ENCODE measurements at places on chromosomes 6 and 20.

DNA sequence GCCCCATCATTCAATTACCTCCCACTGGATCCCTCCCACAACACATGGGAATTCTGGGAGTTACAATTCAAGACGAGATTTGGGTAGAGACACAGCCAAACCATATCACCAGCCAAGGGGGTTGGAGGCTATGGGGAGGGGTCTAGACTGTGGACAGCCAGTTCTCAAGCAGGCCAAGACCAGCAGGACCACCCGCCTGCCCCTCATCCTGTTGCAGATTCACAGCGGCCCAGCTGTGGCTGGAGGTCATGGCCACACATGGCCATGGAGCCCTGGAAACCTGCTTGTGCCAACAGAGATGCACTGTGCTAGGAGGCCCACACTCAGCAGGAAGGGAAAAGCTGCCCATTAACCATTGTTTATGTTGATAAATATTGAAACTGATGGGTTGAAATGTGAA, 240.5 kb downstream of the TTLL2 start:
- DNase-seq = no peak

DNA sequence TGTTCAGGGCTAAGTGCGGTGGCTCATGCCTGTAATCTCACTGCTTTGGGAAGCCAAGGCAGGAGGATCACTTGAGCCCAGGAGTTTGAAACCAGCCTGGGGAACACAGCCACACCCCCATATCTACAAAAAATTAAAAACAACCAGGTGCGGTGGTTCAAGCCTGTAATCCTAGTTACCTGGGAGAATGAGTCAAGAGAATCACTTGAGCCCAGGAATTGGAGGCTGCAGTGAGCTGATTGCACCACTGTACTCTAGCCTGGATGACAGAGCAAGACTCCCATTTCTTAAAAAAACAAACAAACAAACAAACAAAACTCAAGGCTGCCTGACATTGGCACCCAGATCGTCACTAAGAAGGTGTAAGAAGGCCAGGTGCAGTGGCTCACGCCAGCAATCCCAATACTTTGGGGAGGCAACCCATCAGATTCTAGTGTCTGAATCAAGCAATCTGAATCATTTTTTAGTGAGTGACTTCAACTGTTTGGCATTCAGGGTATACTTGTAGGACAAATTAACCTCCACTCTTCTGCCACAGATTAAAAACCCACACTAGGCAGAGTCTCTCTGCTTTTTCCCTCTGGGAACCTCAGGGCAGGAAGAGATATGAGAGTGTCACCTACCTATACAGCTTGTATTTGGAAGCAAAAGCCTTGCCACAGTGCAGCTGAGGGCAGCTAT, 6.1 kb downstream of the PLAGL2 start:
- DNase-seq = peak; percentile 26

DNA sequence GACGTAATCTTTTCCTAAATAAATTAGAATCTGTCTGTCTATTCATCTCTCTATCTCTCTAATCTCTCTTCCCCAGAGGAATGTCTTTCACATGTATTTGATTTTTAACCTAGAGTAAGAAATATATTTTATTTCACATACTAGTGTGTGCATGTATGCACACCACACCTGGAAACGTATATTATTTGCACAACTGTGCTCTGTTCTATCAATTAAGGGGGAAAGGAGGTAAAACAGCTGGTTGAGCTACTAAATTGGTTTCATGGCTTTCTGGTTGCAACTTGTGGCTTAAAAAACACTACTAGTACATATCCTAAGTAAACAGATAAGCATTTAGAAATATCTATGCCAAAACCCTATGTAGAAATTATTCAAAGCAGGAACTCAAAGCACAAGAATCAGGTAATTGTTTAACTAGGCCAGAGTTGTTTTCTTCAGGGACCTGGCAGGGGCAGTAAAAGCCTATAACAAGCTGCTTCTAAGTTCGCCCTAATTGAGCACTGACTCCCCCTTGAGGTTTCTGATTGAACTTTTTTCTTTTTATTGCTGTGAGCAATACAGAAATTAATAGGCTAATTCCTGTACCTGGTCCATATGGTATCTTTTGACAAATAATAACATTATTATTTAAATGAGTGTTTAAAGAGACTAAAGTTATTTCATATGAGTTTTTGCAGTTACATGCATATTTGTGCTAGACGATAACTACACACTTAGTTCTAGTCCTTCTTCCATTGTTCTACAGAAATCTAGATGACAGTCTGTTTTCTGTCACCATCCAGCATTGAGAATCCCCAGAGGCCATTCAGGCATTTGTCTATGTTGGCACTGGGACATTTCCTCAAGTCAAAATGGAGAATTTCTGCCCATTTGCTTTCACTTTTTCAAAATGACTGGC, 88.6 kb downstream of the MCHR2 start:
- peak; percentile 67 for DNase-seq

GRCh38 chr20:60381643-60382400, 423.6 kb downstream of the CDH26 start:
- no peak for DNase-seq

- DNase-seq = no peak
These were observed 35.3 kb downstream of the DSTN start for GRCh38 chr20:17605131-17605660.

GRCh38 chr6:35318196-35319171, 20.9 kb downstream of the DEF6 start:
- peak; percentile 71 for DNase-seq

GRCh38 chr6:125236536-125237327, 65.0 kb downstream of the HDDC2 start:
- peak; percentile 4 for DNase-seq

GRCh38 chr20:31759836-31760518, 20.9 kb downstream of the TPX2 start:
- DNase-seq = no peak

DNA sequence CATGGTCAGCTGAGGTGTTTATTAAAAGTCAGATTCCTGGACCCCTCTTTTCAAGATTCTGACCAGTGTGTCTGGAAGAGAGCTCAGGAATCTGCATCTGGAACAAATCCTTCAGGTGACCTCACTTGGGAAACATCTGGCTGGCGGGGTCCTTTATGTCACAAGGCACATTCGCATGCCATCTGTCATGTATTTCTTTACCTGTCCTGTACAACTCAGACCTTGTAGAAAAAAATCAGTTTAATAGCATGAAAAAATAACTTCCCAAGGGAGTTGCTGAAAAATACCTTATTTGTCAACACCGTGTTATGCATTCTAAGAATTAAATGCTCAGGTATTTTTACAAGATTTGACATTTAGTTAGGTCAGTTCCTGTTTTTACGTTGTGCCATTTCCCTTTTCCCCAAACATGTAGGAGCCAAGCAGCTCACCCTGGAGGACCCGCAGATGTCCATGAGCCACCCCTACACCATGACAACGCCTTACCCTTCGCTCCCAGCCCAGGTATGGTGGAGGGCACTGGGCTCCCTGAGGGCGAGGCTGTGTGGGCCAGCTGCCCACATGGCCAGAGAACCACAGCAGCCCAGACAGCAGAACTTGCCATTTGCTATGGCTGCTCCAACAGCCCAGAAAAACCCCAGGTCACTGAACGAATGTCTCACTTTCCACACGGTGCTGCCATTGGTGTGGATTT, 4.0 kb downstream of the IRF4 start:
- no peak for DNase-seq

DNA sequence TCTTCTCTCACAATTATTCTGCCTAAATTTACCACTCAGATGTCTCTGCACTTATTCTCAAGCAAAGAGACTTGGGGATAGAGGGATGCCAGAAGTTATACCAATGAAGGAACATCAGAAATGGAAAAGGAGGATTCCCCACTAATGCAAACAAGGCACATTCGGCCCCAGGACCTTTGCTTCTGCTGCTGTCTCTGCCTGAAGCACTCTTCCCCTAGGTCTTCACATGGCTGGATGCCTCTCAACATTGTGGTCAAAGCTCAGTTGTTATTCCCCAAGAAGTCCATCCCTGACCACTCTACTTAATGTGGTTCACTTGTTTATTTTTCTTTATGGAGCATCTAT, 508.7 kb downstream of the DOK5 start:
- DNase-seq = no peak

- no peak for DNase-seq
These were observed 390.8 kb downstream of the RNGTT start for GRCh38 chr6:88572449-88573139.
